ENCODE measurements at places on chromosomes 4 and X.

DNA sequence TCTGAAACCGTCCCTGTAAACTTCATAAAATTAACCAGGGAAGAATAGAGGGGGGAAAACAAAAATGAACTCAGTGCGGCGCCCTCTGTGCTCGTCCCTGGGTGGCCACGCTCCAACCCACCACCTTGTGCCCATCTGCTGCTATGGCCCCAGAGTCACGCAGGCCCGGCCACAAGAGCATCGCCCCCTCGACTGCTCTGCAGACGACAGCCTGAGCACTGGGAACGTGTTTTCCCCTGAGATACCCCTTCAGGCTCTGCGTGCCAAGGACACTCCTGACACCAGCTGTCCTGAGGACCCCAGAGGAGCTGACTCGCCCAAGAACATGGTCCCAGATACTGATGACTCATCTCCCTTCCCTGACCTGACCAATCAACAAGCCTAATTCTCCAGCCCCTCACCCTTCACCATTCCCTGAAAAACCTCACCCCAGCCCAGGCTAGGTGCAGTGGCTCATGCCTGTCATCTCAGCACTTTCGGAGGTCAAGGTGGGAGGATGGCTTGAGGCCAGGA lies 64.1 kb upstream of the GPR78 start:
- DNase-seq: no peak

DNA sequence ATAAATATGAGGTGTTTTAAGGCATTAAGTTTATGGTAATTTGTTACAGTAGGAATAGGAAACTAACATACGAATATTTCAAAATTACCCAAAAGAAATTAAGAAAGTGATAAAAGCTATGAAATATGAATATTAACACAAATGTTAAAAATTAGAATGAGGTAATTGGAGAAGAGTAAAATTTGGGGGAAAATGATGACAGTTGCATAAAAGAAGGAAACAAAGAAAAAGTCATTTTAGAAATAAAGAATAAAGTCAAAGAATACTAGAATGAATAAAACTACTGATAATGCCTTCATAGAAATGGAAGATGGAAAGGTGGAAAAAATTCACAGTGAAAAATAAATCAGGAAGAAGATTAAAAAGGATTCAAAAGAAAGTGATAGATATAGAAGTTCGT lies 522.9 kb upstream of the NR3C2 start:
- no peak for DNase-seq

GRCh38 chr4:47525154-47525819 lies 40.2 kb downstream of the ATP10D start:
- DNase-seq: no peak

DNA sequence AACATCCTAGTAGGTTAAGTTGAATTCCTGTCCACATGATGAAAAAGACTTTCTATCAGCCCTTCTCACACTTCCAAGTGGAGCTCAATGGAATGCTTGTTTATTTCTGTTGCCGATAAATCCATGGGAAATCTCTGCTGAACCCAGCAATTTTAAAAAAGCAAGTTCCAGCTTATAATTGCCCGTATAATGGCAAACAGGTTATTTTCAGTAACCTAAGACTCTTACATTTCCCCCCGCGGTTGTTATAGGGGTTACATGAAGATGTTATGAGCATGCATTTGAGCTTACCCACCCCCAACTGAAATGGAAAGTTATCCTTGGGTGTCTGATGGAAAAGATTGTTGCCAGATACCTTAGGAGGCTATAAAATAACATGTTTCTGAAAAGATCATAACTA lies 136.2 kb downstream of the PALLD start:
- no peak for DNase-seq

GRCh38 chr4:40350627-40351227 lies 15.6 kb downstream of the CHRNA9 start:
- DNase-seq: no peak

GRCh38 chr4:112901962-112902411 lies 147.5 kb upstream of the ANK2 start:
- no peak for DNase-seq
